ENCODE measurements at places on chromosomes 6 and 20. TPM values are rescaled to one million over a fixed set of nuclear protein-coding genes. Genes with fewer than 3 reads are reported as not detected.

PSMA7 gene
- total RNA-seq = 236 TPM

SLC22A16 gene
- not detected for total RNA-seq

TMEM151B gene
- total RNA-seq = not detected

GCM1 gene
- 0.11 TPM for total RNA-seq

ANGPT4 gene
- not detected for total RNA-seq

NKX2-2 gene
- total RNA-seq = not detected

CCN6 gene
- not detected for total RNA-seq

METTL24 gene
- 0.55 TPM for total RNA-seq

TRIM40 gene
- not detected for total RNA-seq

HLA-DRB1 gene
- 12.1 TPM for total RNA-seq

TCF21 gene
- total RNA-seq = not detected

HLA-DRA gene
- total RNA-seq = 25.8 TPM

PEX3 gene
- 21.0 TPM for total RNA-seq

RSPH9 gene
- total RNA-seq = not detected

HELZ2 gene
- 118 TPM for total RNA-seq

GRCh38 chr6:15089569-15090144 lies 156.2 kb upstream of the JARID2 start:
- DNase-seq = no peak

- DNase-seq = no peak
These were observed 49.6 kb upstream of the AFDN start for GRCh38 chr6:167776906-167777627.

DNA sequence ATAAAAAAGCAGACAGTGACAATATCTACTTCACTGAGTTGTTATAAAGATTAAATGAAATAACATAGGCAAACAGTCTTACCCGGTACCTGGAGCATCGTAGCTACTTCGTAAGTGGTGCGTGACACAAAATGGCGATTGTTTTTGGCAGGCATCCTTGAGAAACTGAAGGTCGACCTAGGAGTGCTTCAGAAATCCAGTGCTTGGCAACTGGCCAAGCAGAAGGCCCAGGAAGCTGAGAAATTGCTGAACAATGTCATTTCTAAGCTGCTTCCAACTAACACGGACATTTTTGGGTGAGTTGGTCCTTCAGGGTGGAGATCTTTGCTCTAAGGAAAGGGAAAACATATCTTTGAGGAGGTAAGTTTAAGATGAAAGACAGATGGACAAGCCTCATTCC lies 4.8 kb downstream of the BPIFA2 start:
- no peak for DNase-seq

DNA sequence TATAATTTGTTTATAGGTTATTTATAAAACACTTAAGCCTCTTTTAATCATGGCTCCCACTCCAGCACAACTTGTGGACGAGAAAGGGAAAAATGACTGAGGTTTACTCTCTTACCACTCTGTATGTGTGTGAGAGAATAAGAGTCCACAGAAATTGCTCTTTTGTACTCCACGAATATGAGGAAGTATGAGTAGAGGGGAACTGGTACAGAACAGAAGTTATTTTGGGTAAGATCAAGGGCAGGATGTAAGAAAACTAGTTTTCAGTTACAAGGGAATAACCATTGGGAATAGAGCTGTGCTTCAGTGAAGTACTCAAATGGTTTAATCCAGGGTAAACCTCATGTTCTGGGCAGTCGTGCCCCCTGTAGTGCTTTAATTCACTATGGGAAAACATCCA lies 72.6 kb downstream of the REV3L start:
- no peak for DNase-seq

DNA sequence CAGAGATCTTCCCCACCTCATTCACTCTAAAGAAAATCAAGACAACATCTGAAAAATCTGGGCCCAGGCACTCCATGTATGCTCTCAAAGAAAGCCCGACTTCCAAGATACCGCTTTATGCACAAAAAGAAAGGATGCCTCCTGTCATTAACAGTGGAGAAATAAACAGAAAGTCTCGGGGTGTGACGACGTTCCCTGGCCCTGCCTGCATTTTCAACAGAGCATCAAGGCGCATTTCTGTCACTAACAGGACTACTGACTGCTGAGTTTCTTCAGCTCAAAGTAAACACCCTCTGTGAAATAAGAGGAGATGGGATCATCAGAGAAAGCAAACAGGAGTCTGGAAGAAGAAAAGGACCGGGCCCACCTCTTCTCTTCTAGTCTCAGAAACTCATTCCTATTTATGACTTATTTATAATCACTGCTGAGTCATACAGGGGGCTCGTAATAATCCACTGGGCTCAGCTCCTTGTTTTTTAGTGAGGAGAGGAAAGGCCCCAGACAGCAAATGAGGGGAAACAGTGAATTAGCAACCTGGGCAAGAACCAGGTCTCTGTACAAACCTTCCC lies 99.7 kb downstream of the ZMYND8 start:
- DNase-seq = no peak

- DNase-seq = no peak
These were observed 70.9 kb upstream of the TBX18 start for GRCh38 chr6:84835340-84835739.

DNA sequence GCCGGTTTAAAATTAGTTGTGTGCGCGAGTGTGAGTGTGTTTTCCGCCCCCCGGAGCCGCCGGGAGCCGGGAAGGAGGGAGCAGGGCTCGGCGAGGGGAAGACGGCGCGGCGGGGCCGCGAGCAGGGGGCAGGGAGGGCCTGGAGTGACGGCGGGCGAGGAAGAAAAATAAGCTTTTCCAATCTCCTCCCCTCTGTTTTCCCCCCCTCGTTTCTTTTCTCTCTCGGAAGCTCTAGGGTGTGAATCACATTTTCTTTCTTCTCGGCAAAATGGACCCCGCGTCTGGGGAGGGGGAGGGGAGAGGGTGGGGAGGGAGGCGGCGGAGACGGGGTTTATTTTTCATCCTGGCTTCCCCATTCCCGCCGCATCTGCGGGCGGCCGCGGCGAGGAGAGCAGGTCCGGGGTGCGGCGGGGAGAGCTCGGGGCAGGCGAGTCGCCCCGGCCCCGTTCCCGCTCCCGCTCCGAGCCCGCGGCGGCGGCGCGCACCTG lies 881 bp downstream of the BICRAL start:
- peak; percentile 73 for DNase-seq

- DNase-seq = no peak
These were observed 8.8 kb downstream of the SNX3 start for GRCh38 chr6:108252055-108252454.

DNA sequence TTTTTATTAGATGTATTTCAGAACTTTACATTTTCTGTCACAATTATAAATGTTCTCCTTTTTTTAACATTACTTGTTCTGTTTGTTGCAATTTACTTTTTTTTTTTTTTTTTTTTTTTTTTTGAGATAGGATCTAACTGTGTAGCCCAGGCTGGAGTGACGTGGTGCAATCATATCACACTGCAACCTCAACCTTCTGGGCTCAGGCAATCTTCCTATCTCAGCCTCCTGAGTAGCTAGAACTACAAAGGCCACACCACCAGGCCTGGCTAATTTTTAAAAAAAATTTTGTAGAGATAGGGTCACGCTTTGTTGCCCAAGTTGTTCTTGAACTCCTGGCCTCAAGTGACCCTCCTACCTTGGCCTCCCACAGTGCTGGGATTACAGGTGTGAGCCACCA lies 15.1 kb upstream of the MBOAT1 start:
- DNase-seq = no peak

DNA sequence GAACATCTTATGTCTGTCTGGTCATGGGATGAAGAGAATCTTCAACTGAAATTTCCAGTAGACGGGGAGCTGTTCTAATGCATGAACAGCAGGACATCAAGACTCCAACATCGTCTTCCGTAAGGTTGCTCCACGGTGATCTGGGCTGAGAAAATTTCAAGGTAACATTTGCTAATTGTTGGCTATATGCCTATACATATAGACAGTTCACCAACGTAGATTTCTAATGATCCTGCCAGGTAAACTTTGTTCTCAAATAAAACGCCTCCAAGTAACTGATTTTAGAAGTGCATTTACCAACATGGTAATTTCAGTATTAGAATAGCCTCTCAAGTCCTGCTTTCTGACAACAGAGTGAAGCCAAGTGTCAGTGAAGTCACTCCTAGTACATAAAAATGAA lies 11.3 kb upstream of the PXDC1 start:
- DNase-seq = no peak

DNA sequence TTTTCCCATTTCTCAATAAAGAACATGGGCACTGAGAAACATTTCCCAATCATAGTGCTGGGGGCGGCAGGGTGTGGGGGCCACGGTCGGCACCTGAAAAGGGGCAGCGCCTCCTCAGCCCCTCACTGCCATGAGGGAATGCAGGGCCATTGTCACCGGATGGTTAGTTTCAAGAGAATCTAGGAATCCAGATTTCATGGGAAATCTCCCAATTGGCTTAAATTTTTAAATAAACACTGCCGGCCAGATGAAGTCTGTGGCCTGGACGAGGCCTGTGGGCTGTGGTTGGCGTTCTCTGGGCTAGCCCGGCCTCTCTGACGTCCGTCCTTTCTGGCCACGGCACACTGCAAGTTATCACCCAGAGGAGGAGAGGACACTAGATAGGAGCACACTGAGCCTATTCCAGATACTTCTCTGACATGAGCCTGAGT lies 25.6 kb downstream of the MANBAL start:
- no peak for DNase-seq

DNA sequence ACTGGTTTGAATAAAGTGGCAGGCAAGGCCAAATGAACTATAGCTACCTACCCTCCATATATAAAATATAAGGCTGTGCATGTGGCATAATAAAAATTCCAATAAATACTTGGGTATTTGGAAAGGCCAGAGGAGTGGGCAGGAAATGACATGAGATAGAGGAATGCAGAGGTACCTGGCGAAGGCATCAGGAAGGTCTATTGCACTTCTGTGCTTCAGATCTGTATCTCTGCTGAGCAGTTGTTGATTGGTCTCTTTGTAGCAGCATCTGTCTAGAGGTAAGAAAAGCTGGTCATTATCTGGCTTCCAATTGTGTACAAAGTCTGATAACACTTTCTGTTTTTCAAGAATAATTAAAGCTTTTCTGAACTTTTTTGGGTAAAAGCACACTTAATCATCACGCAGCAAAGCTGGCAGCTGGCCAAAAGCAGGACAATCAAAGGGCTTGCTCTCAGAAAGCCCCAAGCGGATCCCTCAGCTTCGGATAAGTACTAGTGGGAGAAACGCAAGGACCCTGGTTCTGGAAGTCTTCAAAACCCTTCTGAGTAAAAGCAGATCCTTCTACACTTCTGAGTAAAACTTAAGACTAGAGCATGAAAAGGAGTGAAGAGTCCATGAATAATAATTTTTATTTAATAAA lies 120.1 kb upstream of the TCF21 start:
- DNase-seq = no peak

- no peak for DNase-seq
These were observed 3.0 kb downstream of the FLRT3 start for GRCh38 chr20:14334306-14334930.

- DNase-seq = no peak
These were observed 83.3 kb downstream of the DCDC2 start for GRCh38 chr6:24274441-24275083.

DNA sequence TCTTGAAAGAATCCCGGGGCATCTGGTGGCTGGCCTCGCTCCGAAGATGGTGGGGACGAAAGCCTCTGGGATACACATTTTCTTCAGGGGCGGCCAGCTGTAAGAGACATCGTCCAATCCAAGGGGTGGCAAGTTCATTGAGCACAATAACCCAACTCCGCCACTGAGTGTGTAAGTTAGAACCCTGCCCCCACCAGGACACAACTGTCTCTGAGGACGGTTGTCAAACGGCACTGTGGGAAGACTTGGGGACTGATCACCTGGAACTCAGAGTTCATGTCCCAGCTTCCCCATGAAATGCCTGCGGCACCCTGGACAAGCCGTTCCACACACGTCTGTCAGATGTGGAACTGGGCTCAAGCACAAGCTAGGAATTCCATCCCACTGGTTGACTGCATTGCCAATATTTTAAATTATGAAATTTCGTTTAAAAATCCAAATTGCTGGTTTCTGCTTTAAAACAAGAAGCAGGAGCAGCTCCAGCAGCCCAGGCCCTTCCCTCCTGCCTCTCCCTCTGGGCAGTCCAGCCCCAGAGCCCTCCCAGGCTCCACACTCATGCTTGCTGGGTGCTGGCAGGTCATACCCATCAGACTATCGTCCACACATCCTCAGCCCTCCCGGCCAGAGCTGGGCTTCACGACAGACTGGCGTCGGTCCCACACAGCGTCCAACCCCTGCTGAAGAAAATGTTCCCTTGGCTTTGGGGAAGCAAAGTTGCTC lies 80.9 kb upstream of the AFDN start:
- no peak for DNase-seq

- DNase-seq = no peak
These were observed 15.0 kb downstream of the FITM2 start for GRCh38 chr20:44296011-44296410.

GRCh38 chr20:59571151-59571550 lies 33.2 kb upstream of the PHACTR3 start:
- DNase-seq = no peak

DNA sequence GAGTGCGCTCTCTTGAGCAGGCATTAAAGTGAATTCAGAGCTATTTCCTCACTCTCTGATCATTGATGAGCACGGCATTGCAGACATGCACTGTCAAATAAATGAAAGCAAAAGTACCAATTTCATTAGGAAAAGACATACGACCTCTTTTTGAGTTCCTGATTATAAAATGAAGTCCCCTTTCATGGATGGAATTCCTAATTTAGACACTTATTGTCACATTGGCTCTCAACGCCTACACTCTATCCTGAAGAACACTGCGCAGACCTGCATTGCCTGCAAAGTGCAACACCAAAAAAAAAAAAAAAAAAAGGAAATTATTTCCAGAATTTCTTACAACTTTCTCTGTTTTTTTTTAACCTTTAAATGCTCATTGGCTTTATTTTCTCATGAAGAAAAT lies 1.6 kb downstream of the ADGRB3 start:
- no peak for DNase-seq

DNA sequence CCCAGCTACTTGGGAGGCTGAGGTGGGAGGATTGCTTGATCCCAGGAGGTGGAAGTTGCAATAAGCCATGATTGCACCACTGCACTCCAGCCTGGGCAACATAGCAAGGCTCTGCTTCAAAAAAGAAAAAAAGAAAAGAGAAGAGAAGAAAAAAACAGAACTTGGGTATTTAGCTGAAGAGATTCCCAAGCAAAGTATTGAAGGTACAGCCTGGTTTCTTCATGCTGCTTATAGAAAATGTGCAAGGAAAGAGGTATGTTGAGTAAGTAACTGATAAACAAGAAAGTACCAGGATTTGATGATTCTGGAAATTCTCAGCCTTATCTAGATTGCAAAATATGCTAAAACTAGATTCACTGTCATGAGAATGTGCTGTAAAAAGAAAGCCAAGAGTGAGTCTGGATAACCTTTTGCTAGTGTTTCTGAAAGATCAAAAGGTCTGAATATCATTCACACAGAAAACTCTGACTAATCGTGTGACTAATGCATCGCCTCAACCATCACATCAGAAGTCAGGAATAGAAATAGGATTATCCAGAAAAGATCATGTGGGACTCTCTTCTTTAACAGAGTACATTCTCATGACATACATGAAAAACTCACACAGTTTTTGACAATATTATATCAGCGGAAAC lies 32.4 kb upstream of the NOP56 start:
- no peak for DNase-seq

GRCh38 chr6:7201732-7202541 lies 94.2 kb downstream of the RREB1 start:
- DNase-seq = no peak

Measured in activated naive CD8-positive, alpha-beta T cell treated with anti-CD3 and anti-CD28 coated beads, Interleukin-2, amount 10 ng/mL, durations not matched to agents 7 days and 5 days (primary cell).